Osteoblast (primary cell): ENCODE measurements at places on chromosomes 3 and 15. TPM values are rescaled to one million over a fixed set of nuclear protein-coding genes. Genes with fewer than 3 reads are reported as not detected.

The FRG2C gene
- total RNA-seq = under 0.01 TPM in 1 of 2 replicates, not detected in the other

GRCh38 chr15:41801850-41802455 lies 25.9 kb upstream of the JMJD7 start:
- H3K36me3 ChIP-seq = peaks cover 11% of the 10 kb centered on the region
- H3K27ac ChIP-seq = no peak overlapping the region
- DNase-seq = no peak
- H3K27me3 ChIP-seq = no peaks in the 10 kb centered on the region

The PODXL2 gene
- total RNA-seq = 0.36 and 0.59 TPM in 2 replicates

GRCh38 chr3:102297072-102297658 lies 137.7 kb upstream of the ZPLD1 start:
- no peaks in the 10 kb centered on the region for H3K36me3 ChIP-seq
- DNase-seq = no peak
- no peaks in the 10 kb centered on the region for H3K4me1 ChIP-seq
- H3K27ac ChIP-seq = no peak overlapping the region
- no peaks in the 10 kb centered on the region for H3K27me3 ChIP-seq

DNA sequence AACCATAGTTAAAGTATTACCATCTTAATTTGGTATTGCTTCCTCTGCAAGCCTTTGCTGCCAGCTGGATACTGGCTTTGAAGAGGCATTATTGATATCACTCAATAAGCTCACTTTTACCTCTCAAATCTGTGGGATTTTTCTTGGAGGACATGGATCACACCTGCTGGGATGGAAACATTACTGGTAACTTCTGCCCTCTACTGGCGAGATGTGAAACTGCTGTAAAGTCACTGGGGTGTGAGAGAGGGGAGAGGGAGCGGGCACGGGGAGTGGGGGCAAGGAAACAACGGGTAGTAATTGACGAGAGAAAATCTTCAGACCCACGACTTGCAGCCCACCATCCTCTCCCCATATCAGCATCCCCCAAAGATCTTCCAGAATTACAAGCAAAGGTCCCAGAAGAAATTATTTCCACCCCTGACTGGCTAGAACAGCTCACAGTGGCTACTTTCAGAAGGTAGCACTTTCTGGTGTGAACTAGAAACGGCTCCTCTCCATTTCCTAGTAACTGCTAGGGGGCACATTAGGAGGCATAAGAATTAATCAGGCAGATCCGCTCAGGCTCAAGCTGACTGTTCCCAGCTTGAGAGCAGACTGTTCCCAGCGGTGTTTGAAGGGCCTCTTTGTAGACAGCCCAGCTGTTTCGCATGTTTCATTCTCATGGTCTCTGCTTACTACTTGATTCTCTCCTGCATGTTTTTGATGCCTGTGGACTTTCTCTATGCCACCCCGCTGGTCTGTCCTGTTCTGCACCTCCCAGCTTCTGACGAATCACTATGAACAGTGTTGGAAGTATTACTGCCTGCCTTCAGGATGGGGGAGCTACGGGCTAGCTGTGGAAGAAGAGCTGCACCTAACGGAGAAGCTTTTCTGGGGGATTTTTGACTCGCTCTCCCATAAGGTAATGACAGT lies 230.4 kb upstream of the CHRM5 start:
- H3K36me3 ChIP-seq = no peaks in the 10 kb centered on the region
- peaks cover 10% of the 10 kb centered on the region for H3K27me3 ChIP-seq
- H3K27ac ChIP-seq = no peak overlapping the region
- DNase-seq = peak; percentile 76
- H3K4me3 ChIP-seq = no peak overlapping the region

GRCh38 chr15:95690631-95691340 lies 639.7 kb upstream of the NR2F2 start:
- no peaks in the 10 kb centered on the region for H3K36me3 ChIP-seq
- H3K4me3 ChIP-seq = no peak overlapping the region
- H3K27me3 ChIP-seq = no peaks in the 10 kb centered on the region
- no peaks in the 10 kb centered on the region for H3K4me1 ChIP-seq
- DNase-seq = no peak

GRCh38 chr15:77564938-77565337 lies 67.8 kb downstream of the LINGO1 start:
- H3K4me1 ChIP-seq = peaks cover 15% of the 10 kb centered on the region
- H3K27me3 ChIP-seq = peaks cover 10% of the 10 kb centered on the region
- H3K36me3 ChIP-seq = no peaks in the 10 kb centered on the region
- H3K4me3 ChIP-seq = no peak overlapping the region
- DNase-seq = peak; percentile 63

The IGF2BP2 gene
- total RNA-seq = 80.4 and 81.8 TPM in 2 replicates
